ENCODE measurements at places on chromosomes 4 and X.

GRCh38 chr4:185713731-185714130 is 98.3 kb downstream of the SORBS2 start:
- DNase-seq = no peak

GRCh38 chr4:150178161-150178560 is 99.9 kb downstream of the DCLK2 start:
- DNase-seq = no peak

DNA sequence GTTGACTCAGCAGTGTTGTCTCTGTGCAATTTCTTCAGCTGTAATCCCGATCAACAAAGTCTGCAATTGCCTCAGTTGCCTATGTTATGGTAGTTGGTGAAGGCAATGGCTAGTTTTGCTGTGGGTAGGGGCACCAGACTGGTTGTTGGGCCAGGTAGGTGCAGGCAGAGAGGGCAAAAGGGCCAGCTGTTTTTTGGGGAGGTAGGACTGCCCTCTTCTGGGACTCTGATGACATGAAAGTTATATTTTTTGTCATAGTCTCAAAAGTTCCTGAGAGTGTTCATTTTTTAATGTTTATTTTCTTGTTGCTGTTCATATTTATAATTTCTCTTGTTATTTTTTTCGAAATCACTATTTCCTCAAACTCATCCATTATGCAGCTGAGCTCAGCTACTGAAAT is 25.1 kb downstream of the DCAF12L2 start:
- DNase-seq = no peak

DNA sequence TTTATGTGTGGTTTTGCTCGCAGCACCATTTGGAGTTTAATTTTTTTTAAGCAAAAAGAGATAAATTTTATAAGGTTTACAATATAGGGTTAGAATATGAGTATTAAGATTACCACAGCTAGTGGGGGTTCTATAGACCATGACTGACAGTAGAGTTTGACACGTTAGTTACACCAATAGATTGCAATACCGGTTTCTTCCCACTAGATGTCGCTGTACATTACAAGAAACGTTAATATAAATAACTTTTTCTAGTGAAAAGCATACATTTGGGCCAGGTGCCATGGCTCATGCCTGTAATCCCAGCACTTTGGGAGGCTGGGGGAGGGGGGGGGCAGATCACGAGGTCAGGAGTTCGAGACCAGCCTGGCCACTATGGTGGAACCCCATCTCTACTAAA is 433.6 kb downstream of the MAGEB5 start:
- peak; percentile 18 for DNase-seq

GRCh38 chr4:27720010-27720766 is 859.5 kb downstream of the STIM2 start:
- DNase-seq = no peak

- no peak for DNase-seq
Observed at GRCh38 chr4:31084806-31085416, 364.7 kb downstream of the PCDH7 start.

DNA sequence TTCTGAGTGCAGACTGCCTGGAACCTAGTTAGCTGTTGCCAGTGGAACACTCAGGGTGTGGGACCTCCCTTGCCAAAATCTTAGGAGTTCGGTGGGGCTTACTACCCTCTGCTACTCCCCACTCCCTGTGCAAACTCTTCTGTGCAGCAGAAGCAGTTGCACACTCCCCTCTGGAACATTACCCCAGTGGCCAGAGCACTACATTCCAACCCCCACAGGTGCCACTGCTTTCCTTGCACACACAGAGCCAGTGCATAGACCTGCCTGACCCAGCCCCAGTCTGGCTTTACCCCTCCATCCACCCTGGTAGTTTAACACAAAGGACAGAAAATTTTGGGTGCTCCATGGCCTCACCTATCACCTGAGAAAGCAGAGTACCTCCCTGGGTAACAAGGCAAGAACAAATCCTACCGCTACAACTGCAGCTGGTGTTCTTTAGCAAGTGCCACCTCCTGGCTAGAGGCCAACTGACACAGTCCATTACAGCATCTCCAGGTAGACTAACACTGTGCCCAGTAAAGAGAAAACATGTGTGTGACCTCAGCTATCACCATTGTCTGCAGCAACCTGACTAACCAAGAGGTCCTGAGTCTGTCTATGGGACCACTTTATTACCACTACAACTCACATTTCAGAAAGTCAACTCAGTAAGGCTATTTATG is 11.5 kb upstream of the RASSF6 start:
- DNase-seq = no peak

- DNase-seq = no peak
Observed at GRCh38 chr4:80309294-80310004, 26.1 kb upstream of the CFAP299 start.

DNA sequence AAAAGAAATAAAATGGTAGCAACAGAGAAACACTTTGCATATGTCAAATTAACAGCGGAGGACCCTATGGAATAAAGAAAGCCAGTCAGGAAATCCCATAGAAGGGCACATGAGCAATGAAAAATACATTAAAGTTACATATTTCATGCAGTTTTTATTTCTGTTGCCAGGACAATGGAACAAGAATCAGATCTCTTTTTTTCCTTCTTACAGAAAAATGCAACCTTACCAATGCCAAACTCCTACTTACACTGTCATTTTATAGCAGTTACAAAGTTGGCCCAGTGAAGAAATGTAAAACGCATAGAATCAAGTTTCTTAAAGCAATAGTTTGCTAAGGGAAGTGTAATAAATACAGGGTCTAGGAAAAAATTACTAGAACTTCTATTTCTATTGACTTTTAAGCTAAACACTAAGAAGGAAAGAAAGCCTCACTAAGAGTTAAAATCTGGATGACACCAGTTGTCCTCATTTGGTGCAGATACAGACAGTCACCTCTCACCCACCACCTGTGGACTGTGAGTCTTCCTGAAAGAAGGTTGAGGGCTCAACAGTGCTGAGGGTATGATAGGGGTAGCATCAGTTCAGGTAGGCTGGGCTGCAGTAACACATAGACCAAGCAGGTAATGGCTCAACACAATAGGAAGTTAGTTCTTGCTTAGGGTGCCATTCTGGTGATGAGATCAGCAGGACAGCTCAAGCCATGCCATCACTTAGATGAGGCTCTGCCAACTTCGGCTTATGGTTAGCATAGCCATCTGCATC is 224.6 kb downstream of the ANAPC10 start:
- no peak for DNase-seq

DNA sequence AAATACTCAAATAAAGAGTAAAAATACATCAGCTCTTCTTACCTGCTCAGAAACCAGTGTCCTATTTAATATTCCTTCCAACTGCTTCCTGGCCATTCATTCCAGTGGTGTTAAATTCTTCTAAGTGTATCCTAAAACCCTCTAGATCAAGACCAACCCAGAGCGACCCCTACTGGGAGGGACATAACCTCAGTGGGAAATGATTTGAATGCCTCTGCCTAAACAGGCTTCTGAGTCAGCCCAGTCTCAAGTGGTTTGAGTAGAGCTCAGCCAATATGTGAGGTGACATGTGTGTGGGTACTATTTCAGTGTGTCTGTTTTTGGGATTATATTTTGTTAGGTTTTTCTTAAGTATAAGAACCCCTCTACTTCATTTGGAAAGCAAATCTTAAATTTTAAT is 133.6 kb upstream of the ARHGEF9 start:
- DNase-seq = no peak

- no peak for DNase-seq
Observed at GRCh38 chr4:43932448-43932847, 516.2 kb downstream of the KCTD8 start.

DNA sequence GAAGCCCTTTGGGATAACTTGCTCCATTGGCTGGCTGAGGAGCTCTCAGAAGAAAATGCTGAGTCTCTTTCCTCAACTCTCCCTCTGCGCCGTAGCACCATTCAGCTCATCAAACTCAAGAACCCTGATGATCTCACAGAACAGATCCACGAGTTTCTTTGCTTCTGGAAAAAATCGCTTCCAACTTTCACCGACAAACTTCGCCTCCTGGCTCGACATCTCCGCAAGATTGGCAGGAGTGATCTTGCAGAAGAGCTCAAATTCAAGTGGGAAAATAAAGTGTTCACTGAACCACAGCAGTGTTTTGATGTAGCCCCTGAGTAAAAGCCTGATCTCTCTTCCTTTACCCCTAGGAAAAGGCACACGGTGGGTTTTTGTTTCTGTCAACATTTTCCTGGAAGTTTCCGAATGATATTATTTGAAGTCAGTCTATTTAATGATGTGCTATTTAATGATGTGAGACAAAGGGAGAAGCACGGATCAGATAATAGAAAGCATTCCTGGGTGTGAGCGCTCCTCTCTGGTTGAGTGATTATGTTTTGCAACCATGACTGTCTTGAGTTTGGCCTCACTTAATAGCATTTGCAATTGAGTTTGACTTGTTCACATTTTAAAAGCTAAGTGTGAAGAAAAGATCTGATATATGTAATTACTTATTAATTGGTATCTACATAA is 62.2 kb downstream of the DTHD1 start:
- no peak for DNase-seq

- DNase-seq = no peak
Observed at GRCh38 chr4:130591091-130591490, 1495.1 kb downstream of the C4orf33 start.

DNA sequence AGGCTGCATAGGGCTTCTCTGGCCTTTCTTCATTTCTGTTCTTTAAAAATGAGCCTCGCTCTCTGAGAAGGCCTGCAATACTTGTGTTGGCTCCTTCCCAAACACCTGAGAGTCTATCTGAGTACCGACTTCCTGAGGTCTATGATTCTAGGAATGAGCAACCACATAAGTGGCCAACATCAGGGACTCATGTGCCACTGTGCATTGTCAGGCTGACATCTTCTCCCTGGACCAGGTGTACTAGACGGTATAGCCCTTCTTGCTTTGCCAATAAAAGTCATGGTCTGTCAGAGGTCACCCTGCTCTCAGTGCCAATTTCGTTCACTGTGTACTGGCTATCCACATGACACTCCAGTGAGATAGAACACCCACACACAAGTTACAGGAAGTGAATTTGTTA is 67.4 kb upstream of the EPHA5 start:
- DNase-seq = no peak

GRCh38 chrX:30150196-30150895 is 65.0 kb upstream of the MAGEB2 start:
- no peak for DNase-seq

GRCh38 chr4:38224850-38225249 is 264.7 kb downstream of the PTTG2 start:
- DNase-seq = no peak

GRCh38 chrX:98627645-98628044 is 1743.9 kb downstream of the RPA4 start:
- no peak for DNase-seq

DNA sequence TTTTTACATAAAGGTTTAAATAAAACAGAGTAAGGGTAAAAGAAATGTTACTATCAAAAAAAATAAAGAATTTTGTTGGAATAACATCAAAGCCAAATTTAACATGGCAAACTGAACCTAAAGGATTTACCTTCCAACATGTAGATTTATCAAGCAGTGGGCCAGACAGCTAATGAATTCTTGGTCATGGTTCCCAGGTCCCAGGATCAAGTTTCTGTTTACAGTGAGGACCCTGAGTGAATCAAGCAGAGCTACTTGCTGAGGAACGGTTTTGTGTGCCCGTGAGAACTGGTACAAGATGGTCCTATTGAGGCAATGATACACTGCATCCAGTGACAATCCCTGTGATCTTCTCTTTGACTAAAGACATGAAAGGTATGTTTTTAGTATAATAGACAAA is 157.1 kb downstream of the CDS1 start:
- no peak for DNase-seq

DNA sequence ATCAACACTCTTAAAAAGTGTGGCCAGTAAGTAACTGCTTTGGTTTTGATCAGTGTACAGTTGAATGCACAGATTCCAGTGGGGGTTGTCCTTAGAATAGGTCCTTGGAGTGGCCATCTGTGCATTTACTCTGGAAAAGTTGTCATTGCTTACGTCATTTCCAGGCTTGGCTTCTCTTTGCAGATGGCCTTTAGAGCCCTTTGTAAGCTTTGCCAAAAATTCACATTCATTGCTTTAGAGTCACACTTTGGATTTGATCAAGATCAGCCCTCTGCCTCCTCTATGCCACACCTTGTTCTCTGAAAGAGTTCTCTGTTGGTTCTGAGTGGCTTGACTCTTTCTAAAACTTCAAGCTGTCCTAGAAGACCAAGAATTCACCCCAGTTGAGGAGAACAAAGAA is 83.9 kb downstream of the MAMLD1 start:
- no peak for DNase-seq

- no peak for DNase-seq
Observed at GRCh38 chr4:655464-656151, 18.5 kb downstream of the ATP5ME start.

GRCh38 chr4:174873931-174874330 is 44.2 kb upstream of the ADAM29 start:
- no peak for DNase-seq

DNA sequence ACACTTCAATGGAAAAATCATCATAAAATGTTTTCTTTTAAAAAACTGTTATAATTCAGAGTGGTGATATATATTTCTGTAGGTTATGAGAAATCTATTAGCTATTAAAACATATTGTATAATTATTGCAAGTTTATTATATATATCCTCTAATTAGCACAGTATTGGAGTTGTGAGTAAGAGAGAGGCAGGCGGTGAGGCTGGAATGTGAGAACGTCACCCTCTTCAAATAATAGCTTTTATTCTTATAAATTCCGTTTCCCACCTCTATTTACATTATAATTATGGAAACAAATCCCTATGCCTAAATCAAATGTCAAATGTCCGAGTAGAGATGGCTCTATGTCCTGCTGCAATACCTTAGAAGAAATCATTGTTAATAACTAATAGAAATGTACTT is 292.9 kb downstream of the ADGRL3 start:
- DNase-seq = no peak
